ENCODE measurements at places on chromosomes 5 and 9.

GRCh38 chr9:3080951-3081350 is 237.1 kb upstream of the PUM3 start:
- no peak for DNase-seq

DNA sequence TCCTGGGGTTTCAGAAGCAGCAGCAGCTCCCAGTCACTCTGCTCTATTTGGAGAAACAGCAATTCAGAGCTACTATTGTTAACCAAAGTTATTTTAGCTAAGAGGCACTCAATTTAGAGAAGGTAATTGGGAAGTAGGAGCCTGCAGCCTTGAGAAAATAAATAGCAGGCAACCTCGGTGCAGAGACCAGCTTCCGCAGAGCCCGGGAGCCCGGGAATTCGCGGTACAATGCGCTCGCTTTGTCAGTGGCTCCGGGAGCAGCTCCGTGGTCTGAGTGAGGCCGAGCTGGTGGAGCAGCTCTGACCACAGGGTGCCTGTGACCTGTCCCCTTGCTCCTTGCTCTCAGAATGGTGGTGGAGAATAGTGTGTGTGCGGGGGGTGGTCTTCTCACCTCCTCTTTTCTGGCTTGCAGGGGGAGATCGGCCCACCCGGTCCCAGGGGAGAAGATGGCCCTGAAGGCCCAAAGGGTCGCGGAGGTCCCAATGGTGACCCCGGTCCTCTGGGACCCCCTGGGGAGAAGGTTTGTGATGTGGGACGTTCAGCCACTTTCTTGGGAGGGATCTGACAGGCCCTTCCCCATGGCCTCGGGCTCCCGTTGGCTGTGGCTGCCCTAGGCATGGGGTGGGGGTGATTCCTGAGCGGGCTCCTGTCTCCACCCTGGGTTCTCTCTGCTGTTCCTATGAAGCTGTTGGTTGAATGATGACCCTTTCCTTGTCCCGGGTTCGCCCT is 95.9 kb upstream of the FCN2 start:
- DNase-seq = no peak

GRCh38 chr5:107134931-107135330 is 535.8 kb downstream of the EFNA5 start:
- DNase-seq = no peak

- DNase-seq = no peak
Measured at GRCh38 chr9:4769321-4770080, 23.2 kb upstream of the RCL1 start.

DNA sequence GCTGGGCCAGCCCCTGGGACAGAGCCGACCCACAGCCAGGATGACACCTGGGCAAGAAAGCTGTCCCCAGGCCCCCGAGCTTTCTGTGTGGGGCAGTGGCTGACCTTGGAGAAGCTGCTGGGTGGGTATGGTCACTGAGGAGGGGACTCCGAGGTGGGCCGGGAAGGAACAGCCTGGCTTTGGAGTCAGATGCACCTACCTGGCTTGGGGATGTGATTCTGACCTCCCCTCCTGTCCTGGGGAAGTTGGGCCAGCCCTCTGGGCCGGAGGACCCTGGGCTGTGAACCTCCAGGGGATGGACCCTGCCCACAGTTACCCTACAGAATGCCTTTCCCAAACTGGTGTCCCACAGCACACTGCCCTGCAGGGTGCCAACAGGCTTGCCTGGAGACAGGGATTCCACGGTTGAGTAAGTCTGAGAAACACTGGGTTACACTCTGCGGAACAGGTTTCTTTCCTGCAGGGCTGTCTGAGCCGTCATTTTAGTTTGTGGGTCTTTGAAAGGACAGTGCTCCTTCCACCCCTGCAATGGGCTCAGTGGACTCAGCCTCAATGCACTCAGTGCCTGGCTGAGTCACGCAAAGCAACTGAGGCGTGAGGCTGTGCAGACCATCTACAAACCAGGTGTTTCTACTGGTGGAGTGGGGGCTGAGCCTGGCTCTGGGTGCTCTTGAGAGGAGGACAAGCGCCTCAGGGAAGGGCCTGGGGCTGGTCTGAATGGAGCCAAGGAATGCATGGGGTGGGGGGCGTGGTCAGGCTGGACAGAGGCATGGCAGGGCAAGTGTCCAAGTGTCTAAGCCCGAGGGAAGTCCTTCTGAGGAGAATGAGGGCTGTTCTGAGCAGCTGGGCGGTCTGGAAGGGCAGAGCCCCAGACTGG is 41.3 kb upstream of the PHYKPL start:
- no peak for DNase-seq

DNA sequence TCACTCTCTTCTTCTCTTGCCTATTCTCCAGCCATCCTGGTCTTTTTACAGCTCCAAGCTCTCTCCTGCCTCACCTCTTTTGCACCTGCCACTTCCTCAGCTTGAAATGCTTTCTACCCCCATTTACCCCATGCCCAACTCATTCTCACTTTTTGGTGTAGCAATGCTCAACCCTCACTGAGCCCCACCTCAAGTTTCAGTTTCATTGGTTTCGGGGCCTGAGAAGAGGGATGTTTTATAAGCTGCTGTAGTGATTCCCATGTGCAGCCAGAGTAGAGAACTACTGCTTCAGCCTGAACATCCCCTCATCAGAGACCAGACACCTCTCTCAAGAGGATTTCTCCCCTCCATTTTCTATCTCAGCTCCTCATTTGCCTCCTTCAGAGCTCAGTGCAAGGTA is 45.2 kb upstream of the FYB1 start:
- no peak for DNase-seq

GRCh38 chr9:37324261-37324683 is 98.2 kb upstream of the GRHPR start:
- no peak for DNase-seq

DNA sequence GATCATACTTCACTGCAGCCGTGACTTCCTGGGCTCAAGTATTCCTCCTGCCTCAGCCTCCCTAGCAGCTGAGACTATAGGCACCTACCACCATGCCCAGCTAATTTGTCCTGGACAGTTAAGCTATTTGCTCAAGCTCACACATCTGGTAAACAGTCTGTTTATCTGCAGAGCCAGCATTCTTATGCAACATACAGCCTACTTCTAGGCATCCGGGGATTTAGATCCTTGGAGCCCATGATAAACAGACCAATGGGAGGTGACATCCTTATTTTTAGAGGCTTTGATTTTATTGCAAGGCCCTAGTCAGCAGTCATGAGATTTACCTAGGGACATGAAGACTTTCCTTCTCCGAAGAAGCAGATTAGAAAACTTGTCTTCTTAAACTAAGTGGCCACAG is 21.0 kb downstream of the ATOX1 start:
- DNase-seq = no peak

- DNase-seq = no peak
Measured at GRCh38 chr5:78404682-78405293, 44.4 kb downstream of the SCAMP1 start.

- DNase-seq = no peak
Measured at GRCh38 chr9:107090218-107090617, 192.9 kb upstream of the RAD23B start.

DNA sequence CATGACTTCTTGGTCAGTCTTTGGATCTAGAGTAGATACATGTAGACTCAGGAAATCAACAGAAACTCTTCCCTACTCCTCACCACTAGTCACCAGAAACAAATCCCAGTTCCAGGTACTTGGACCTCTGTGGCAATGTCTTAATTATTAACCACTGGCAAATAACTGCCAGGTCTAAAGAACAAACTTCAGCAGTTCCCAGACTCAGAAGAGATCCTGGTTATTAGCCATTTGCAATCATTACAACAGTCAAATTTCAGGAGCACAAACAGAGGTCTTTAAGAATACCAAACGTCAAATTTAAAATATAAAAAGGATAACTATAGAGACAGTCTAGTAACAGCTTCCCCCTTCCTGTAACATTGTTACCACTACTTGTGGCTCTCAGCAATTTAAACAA is 10.2 kb downstream of the DIAPH1 start:
- no peak for DNase-seq

- no peak for DNase-seq
Measured at GRCh38 chr5:132439521-132440089, 51.0 kb downstream of the IRF1 start.

DNA sequence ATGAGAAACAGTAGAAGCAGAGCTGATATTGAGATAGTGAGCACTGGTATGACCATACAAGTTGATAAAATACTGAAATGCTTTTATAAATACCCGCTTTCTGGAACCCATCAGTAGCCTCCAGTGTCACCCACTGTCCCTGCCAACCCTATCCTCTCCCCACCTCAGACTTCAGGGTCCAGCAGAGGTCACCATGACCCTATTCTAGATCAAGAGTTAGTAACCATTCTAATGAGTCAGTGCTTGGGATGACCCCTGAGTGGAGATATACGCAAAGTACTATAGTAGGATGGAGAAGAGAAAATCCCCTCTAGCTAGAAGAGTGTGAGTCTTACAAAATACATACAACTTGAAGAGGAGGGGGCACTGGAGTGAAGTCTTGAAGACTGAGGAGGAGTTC is 297.9 kb upstream of the BRINP1 start:
- DNase-seq = no peak

- no peak for DNase-seq
Measured at GRCh38 chr5:180323941-180324600, 29.1 kb downstream of the GFPT2 start.

GRCh38 chr9:109771796-109772531 is 8.0 kb upstream of the PALM2AKAP2 start:
- no peak for DNase-seq

- DNase-seq = no peak
Measured at GRCh38 chr5:9545992-9546851, at the start of gene SEMA5A. SEMA5A (minus strand) TSS chr5:9546075; CDS start chr5:9379946, 166,129 bp downstream.

- DNase-seq = no peak
Measured at GRCh38 chr5:87030699-87031098, 237.0 kb upstream of the RASA1 start.

DNA sequence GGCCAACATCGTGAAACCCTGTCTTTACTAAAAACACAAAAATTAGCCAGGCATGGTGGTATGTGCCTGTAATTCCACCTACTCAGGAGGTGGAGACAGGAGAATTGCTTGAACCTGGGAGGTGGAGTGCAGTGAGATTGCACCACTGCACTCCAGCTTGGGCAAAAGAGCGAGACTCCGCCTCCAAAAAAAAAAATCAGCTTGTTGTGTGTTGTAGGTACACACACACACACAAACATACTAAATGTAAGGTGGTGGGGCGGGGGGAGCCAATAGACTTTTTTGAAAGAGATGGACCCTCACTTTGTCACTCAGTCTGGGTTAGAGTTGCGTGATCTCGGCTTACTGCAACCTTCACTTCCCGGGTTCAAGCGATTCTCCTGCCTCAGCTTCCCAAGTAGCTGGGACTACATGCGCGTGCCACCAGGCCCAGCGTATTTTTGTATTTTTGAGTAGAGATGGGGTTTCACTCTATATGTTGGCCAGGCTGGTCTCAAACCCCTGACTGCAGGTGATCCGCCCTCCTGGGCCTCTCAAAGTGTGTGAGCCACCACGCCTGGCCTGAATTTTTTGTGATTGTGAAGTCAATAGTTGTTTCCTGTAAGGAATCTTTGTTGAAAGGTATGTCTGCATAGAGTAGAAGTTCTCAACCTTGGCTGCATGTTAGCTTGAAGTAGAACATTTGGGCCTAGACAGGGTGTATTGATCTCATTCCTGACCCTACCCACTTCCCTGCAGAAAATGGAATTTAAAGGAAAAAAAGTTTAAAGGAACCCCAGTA is 13.7 kb downstream of the NPM1 start:
- DNase-seq = no peak

DNA sequence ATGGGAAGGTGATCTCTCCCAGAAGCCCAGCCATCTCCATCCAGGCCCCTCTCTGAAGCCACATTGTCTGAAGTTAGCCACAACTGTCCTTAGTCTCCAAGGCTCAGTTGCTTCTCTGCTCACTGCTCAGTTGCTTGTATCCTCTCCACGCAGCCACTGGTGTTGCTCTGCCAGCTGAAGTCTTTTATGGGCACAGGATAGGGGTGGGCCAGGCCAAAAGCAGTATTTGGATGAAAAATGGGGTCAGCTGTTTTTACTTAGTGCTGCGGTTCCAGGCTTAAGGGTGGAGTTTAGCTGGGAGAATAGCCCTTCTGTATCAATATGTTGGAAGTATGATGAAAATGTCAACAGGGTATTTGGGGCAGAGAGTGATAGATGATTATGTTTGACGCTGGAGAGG is 168.8 kb upstream of the PPP1R2B start:
- no peak for DNase-seq

DNA sequence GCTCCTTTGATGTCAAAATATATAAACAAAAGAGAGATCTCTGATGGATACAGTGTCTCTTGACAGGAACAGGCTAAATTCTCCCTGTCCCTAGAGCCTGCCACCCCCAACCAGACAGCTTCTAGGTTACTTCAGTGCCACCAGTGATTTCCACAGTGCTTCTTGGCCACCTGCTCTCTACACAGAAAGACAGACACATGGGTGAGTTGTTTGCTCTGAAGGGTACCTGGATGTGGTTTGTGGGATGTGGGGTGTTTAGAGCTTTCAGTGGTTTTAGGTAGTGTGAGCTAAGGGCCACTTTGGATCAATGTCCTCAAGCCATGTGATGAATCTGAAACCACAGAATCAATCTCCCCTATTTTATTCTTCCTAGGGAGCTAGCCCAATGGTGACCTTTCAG is 125.4 kb downstream of the ANKRD18B start:
- DNase-seq = no peak
